ENCODE measurements at places on chromosomes 13 and 19. TPM values are rescaled to one million over a fixed set of nuclear protein-coding genes. Genes with fewer than 3 reads are reported as not detected.

Gene ODAD3
- 0.15 TPM for total RNA-seq

Gene SMIM24
- total RNA-seq = not detected

Gene LILRA5
- not detected for total RNA-seq

Gene PSG7
- total RNA-seq = not detected

Gene TJP3
- 1.6 TPM for total RNA-seq

Gene SUPT20H
- total RNA-seq = 57.7 TPM

Gene ZNF667
- total RNA-seq = 0.29 TPM

Gene CGB3
- total RNA-seq = not detected

Gene PEAK3
- total RNA-seq = not detected

Gene CATSPERD
- not detected for total RNA-seq

Gene ZNF726
- total RNA-seq = 22.8 TPM

Gene ZNF415
- total RNA-seq = 1.0 TPM

Gene MEIS3
- total RNA-seq = not detected

Gene PCCA
- total RNA-seq = 6.8 TPM

Gene CYP2A7
- total RNA-seq = not detected

Gene CEACAM21
- total RNA-seq = 32.2 TPM

Gene FXYD7
- 1.2 TPM for total RNA-seq

Gene CHMP2A
- total RNA-seq = 111 TPM

Gene SLC25A23
- 16.2 TPM for total RNA-seq

Gene ZNF548
- 13.3 TPM for total RNA-seq

Gene PNMA8A
- 1.1 TPM for total RNA-seq

Gene ZNF738
- 17.1 TPM for total RNA-seq

Gene PROZ
- total RNA-seq = not detected

Gene GRIK5
- 1.9 TPM for total RNA-seq

Gene LIM2
- total RNA-seq = not detected

Gene BRME1
- total RNA-seq = 5.9 TPM

Gene SLC25A15
- 15.5 TPM for total RNA-seq

Gene ICAM4
- total RNA-seq = not detected

Gene KLK10
- total RNA-seq = not detected

Gene LYPD5
- 1.3 TPM for total RNA-seq

Gene PLIN5
- total RNA-seq = 0.25 TPM

Gene ZSCAN5B
- total RNA-seq = not detected

Measured in activated naive CD4-positive, alpha-beta T cell treated with anti-CD3 and anti-CD28 coated beads for 36 hours (primary cell).